ENCODE measurements at places on chromosomes 6 and 20.
A peak's percentile ranks its signal among the peaks of the same experiment; 100 is the strongest.

GRCh38 chr6:15512721-15513120, 150.1 kb downstream of the DTNBP1 start:
- no peak for DNase-seq

- DNase-seq = no peak
Measured at GRCh38 chr20:32626859-32627636, 41.9 kb upstream of the NOL4L start.

DNA sequence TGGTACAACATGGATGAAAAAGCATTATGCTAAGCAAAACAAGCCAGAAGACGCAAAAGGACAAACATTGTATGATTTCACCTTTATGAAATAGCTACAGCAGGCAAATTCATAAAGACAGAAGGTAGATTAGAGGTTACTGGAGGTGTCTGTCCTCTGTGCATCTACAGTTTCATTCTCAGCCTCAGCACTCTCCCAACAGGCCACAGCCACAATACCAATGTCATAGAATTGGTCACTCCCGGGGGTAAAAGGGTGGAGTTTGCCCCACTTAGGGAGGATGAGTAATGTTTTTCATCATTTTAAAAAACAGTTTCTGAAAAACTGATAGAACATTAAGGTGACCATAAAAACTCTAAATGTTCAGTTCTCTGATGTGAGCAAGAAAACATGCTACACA, 17.2 kb upstream of the TMX4 start:
- DNase-seq = no peak

DNA sequence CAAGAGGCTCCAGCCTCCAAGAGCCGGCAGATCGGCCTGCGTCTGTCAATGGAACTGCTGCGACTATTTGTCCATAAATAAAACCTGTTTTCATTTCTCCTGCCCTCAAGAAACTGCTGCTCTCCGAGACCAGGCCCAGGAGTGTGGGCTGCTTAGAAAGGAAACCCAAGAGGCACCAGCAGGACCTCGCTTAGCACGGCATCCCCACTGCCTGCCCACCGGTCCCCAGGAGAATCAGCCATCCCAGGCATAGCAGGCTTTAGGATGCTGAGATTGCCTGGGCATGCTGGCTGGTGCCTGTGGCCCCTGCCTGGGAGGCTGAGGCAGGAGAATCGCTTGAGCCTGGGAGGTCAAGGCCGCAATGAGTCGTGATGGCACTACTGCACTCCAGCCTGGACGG, 17.6 kb downstream of the NTSR1 start:
- no peak for DNase-seq

- no peak for DNase-seq
Measured at GRCh38 chr6:127997496-127998164, 96.8 kb upstream of the THEMIS start.

- no peak for DNase-seq
Measured at GRCh38 chr6:63814459-63814858, 178.9 kb downstream of the PHF3 start.

DNA sequence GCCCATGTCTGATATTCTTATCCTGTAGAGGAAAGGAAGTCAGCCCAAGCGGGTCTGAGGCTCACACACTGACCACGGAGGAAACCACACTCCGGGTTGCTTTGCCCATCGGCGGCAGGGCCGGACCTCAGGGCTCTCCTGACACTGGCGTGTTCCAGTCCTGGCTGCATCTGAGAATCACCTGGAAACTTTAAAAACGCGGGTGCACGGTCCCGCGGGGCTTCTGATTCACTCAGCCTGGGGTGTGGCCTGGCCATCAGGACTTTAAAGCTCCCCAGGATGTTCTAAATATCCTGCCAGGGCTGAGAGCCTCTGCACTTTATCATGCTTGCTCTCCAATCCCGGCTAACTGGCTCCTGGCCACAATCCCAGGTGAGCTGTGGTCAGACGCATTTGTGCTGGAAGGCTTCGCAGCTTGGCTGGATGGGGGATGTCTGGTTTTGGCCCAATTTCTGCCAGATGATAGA, 47.7 kb upstream of the DACT2 start:
- no peak for DNase-seq

GRCh38 chr6:37005827-37006567, 542 bp downstream of the FGD2 start:
- no peak for DNase-seq

- no peak for DNase-seq
Measured at GRCh38 chr6:50952092-50952907, 133.6 kb downstream of the TFAP2B start.

GRCh38 chr6:163667372-163668060, 253.0 kb downstream of the QKI start:
- no peak for DNase-seq

GRCh38 chr20:41524980-41525613, 93.1 kb downstream of the CHD6 start:
- peak; percentile 59 for DNase-seq

DNA sequence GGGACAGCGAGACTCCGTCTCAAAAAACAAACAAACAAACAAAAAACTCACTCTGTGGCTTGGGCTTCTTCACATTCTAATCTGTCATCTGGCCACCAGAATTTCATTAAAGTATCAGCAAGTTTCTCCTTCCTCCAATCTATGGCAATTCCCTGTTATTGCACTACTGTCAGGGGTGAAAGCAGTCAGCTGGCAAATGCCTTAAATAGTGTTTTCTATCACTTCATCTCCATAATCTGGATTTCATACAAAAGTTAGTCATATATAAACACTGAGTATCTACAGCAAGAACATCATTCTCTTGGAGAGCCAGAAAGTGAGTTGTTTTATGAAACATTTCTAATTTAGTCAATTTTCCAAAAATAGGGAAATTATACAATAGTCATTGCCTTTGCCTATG, 56.1 kb downstream of the PHACTR3 start:
- DNase-seq = no peak

- no peak for DNase-seq
Measured at GRCh38 chr20:48189181-48189580, 403.9 kb upstream of the SULF2 start.

GRCh38 chr6:119137194-119138072, 59.0 kb upstream of the FAM184A start:
- DNase-seq = no peak

DNA sequence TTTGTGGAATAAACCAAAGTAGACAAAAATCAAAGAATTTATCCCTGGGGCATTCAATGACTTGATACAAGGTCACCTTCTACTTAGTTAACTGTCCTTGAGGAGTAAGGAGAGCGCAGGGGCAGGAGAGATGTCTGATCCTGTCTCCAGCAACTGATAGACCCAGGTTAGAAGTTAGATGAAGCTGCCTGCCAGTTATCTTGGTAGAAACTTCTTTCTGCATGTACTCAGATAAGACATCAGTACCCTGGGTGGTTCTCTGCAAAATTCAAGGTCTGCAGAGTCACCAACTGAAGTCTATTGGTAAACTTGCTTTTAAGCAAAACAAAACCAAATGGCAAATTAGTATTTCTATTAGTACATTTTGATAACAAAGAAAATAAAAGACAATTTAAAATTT, 2.7 kb downstream of the SGK1 start:
- no peak for DNase-seq

DNA sequence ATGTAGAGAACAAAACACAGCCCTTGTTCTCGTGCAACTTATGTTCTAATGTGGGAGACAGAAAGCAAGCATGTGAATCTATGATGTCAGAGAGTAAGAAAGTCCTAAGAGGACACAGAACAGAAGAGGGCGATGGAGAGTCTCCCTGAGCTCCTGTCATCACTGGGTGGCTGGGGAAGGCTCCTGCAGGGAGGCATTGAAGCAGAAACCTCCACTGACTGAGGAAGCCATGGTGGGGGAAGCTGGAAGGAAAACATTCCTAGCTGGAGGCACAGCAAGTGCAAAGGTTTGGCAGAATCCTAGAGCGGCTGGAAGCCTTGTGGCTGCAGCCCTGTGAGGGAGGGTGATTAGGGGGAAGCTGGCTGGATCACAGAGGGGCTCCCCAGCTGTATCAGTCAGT, 248.0 kb downstream of the CDH26 start:
- no peak for DNase-seq

GRCh38 chr6:120005292-120005976, 655.9 kb upstream of the MAN1A1 start:
- no peak for DNase-seq

- DNase-seq = no peak
Measured at GRCh38 chr20:6959900-6960312, 192.4 kb downstream of the BMP2 start.

DNA sequence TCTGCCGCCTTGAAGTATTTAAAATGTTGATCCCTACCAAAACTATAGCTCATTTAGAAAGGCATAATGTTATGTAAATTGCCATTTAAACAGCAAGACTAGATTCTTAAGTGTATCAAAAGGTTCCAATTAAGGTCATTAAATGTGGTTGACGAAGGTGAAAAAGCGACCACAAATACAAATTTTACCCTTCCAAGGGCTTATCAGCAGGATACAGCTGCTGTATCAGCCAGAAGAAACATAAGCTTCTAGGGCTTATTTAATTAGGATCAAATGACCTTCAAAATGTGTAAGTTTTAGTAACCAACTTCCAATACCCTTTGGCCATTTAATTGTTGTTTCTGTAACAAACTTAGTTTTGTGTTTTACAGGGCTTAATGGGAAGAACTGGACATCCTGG, 139.9 kb downstream of the COL9A1 start:
- DNase-seq = no peak

- DNase-seq = no peak
Measured at GRCh38 chr6:46234156-46234556, 63.4 kb upstream of the ENPP5 start.

- DNase-seq = no peak
Measured at GRCh38 chr6:154539593-154540269, 29.2 kb upstream of the CNKSR3 start.

- DNase-seq = no peak
Measured at GRCh38 chr6:167240034-167240541, 51.0 kb upstream of the UNC93A start.

DNA sequence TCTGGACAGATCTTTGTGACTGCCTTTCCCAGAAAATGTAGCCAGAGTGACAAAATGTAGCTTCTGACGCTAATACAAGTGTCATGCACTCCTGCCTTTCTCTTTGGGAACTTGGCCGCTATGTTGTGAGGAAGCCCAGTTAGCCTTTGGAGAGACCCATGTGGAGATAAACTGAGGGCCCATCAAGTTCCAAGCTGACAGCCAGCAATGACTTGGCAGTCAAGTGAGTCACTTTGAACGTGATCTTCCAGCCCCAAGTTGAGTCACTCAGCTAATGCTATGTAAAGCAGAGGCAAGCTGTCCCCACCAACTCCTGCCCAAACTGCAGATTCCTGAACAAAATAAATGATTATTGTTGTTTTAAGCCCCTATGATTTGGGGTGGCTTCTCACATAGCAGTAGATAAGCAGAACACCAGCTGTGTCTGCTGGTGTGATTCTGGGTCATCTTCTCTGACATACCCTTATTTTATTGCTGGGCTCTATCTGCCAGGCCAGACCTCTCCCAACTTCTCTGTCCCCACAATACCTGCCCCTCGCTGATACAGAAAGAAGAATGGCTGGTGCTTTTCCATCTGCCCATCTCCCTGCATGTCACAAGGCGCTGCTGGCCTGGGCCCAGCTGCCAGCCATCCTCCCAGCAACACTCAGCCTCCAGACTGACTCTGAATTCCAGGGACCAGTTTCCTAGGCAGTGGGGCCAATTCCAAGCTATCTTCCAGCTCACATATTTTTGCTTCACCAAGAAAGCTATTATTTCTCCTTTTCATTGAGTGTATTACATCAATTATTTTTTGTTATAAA, 274.8 kb downstream of the LRFN2 start:
- no peak for DNase-seq

DNA sequence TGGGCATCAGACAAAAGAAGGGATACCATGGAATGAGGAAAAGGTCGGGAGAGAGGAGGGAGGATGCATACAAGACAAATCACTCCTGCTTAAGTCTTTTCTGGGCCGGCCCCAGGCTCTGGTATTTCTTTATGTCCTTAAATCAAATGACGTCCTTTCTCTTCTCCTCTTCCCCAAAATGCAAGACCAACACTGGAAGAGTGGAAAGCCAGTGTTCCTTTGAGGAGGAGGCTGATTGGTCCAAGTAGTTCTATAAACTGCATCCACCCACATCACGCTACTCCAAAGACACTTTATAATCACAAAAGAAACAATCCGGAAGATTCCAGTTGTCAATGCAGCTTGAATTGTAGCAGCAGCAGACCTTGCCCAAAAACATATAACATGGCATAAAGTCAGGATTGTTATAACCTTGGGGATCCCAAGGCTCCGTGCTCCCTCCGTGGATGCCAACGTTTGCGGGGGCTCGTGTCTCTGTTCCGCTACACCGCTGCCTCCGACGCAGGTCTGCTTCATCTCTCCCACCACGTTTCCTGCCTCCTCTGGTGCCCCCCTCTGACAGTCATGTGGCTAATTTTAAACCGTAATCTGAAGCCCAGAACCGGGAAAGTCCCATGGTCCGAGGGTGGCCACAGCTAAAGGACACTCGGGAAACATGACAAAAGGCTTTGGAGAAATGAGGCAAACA, 47.1 kb downstream of the MCUR1 start:
- DNase-seq = no peak

DNA sequence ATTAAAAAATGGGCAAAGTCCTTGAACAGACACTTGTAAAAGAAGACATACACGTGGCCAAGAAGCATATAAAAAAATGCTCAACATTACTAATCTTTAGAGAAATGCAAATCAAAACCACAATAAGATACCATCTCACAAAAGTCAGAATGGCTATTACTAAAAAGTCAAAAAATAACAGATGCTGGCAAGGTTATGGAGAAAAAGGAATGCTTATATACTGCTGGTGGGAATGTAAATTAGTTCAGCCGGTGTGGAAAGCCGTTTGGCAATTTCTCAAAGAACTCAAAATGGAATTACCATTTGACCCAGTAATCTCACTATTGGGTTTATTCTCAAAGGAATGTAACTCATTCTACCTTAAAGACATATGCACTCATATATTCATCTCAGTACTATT, 166.6 kb downstream of the KHDC1L start:
- no peak for DNase-seq

- no peak for DNase-seq
Measured at GRCh38 chr6:156977527-156978291, 200.5 kb downstream of the ARID1B start.

All from left lobe of liver (tissue), 2 donors.